ENCODE measurements at places on chromosomes 6 and 20.
A peak's percentile ranks its signal among the peaks of the same experiment; 100 is the strongest.

DNA sequence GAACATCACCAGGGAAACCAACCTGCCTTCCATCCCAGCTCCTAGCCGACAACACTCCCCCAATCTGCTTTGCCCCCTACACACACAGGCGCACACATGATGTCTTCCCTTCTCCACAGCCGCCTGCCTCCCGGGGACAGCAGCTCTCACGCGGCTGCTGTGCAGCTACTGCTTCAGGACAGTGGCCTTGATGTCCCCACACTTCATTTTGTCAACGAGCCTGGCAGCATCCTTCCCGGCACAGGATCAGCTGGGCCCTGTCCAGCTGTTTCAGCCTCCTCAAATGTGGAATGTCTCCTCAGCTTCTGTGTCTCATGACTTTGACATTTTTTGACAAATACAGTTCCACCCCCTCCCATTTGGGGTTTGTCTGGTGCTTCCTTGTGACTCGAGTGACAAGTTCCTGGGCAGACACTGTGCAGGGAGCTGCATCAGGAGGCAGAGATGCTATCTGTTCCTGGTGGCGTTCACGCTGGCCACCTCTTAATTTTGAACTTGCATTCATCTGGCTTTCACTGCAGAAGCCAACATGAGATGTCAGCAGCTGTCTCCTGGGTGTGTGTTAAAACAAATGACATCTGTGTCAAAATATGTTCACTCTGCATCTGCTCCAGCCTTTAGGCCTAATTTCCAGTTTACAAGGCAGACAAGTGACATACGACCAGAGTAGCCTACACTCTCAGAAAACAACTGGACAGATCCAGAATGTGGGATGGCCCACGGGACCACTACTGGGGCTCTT lies 57.2 kb downstream of the GINS1 start:
- no peak for DNase-seq

DNA sequence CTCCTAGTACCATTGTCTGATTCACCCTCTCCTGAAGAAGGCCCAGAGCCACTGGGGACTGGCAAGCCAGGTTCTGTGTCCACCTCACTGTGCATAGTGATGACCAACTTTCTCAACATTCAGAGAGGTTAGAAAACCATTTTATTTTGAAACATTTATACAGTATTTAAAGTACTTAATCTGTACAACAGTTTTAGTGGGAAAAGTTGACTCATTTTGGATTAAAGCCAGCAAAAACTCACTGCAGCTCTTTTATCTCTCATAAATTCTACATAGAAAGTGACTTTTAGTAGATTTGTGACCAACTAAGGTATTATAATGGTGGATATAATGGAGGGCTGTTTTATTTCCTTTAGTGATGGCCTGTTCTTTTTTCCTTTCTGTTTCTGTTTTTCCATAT lies 9.7 kb downstream of the TULP4 start:
- DNase-seq, result no peak

DNA sequence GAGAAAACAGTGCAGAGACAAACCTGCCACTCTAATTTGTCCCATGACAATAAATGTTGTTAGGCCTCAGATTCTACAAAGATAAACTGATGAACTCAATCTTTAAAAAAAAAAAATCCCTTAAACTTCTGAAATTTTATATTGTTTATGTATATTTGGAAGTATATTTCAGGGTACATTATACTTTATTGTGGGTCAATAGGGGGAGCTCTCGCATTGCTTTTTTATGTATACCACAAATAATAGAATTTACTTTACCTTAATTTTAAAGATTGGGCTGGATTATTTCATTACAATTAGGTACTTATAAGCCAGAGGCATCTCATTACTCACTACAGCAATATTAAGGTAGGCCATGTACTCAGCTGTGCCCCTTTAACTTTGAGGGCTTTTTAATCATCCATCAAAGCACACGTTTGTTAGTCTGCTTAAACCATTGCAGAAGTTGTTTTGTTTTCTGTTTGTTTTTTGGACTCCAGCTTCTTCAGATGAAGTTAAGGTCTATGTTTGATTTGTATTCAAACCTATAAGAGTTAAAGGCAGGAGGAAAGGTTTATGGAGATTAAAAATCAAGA lies 56.3 kb upstream of the EYA4 start:
- DNase-seq, result peak; percentile 12

- no peak for DNase-seq
These were observed 145.3 kb upstream of the NRN1 start for GRCh38 chr6:6152060-6152459.

GRCh38 chr20:19935842-19936241 lies 81.3 kb upstream of the NAA20 start:
- no peak for DNase-seq

DNA sequence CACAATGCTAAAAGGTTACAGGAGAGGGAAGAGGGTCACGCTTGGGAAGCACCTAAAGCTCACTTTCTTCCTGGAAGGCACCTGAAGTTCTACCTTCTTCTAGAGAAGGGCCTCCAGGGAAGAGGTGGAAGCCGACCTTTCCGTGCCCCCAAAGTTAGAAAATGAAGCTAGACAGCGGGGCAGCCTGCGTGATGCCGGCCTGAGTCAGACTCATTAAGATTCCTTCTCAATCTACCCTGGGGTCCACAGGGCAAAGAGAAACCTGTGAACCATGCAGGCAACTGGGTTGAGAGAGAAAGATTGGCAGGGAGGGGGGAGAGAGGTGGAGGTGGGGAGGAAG lies 54.8 kb upstream of the CCDC167 start:
- no peak for DNase-seq

GRCh38 chr6:30881392-30882203 lies 2.7 kb upstream of the DDR1 start:
- DNase-seq, result no peak

GRCh38 chr6:169174516-169175359 lies 78.9 kb downstream of the THBS2 start:
- DNase-seq, result no peak
